Spinal cord (tissue), 10 donors: ENCODE measurements at places on chromosomes 6 and 20.

- no peak for DNase-seq
These were observed 139.9 kb upstream of the PMEPA1 start for GRCh38 chr20:57849521-57850215.

DNA sequence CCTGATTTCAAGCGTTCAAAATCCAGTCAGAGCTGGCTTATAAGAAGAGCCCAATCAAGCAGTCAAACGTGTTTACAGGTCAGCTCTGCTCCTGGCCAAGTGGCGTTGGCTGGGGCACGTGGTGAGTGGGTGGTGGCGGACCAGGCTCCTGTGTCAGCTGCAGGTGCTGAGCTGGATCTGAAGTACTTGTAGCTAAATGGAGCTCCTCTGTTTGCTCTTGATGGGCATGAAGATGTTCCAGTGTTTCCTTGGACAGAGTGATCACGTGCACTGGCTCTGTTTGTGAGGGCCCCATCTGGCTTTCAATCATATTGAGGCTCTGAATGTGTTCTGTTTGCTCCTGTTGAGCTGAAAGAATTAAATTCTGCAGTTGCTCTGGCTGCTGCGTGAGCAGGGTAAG is 10.2 kb upstream of the MICAL1 start:
- DNase-seq: no peak

DNA sequence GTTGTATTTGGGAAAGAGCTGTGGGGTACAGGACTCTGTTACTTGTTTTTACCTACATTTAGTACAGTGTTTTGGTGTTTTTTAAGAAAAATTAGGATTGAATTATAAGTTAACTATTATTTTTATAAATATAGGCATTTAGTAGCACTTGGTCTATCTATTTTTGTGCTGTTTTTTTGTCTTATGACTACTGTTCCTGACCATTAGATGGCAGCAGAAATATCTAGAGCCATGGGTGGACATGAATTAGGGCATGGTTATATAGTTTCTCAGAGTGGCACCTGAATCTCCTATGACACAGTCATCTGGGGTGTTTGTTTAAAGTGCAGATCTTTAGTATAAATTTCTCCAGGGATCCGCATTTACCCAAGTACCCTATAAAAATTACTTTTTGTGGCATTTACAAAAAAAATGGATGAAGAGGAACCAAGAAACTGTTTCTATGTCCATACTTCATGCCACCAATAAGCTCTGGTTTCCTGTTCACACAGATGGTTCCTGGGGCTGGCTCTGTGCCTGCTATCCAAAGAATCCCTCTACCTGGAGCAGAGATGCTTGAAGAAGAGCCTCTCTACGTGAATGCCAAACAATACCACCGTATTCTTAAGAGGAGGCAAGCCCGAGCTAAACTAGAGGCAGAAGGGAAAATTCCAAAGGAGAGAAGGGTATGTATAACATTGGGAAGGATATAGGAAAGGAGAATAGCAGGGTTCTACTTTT is 19.8 kb downstream of the NFYA start:
- peak; percentile 73 for DNase-seq

DNA sequence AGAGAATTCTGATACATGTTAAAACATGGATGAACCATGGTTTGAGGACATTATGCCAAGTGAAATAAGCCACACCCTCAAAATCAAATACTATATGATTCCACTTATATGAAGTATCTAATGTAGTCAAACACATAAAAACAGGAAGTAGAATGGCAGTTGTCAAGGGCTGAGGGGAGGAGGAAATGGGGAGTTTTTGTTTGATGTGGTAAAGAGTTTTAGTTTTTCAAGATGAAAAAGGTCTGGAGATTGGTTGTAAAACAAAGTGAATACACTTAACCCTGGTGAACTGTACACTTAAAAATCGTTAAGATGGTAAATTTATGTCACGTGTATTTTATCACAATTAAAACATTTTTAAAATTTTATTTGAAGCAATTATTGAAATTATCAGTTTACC is 127.4 kb upstream of the GRIK2 start:
- DNase-seq: no peak

DNA sequence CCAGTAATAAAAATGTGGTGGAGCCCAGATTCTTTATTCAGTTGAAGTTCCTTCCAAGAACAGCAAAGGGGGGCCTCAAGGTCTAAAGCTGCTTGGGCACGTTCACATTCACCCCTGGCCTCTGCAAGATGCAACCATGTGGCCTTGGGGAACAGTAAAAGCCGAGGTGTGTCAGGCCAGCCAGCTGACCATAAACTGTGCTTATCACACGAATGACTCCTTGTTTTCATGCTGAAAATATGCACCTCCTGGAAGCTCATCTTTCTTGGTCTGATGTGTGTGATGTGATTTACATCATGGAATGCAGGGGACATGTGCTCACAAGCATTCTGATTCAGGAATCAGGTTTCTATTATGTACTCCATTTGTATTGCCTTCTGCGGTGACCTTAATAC is 211.6 kb upstream of the MARCKS start:
- DNase-seq: no peak

GRCh38 chr20:57772349-57772964 is 62.6 kb upstream of the PMEPA1 start:
- DNase-seq: no peak

- no peak for DNase-seq
These were observed 27.0 kb upstream of the AVP start for GRCh38 chr20:3111507-3111906.

- no peak for DNase-seq
These were observed 41.3 kb upstream of the SLC22A16 start for GRCh38 chr6:110517601-110518281.

DNA sequence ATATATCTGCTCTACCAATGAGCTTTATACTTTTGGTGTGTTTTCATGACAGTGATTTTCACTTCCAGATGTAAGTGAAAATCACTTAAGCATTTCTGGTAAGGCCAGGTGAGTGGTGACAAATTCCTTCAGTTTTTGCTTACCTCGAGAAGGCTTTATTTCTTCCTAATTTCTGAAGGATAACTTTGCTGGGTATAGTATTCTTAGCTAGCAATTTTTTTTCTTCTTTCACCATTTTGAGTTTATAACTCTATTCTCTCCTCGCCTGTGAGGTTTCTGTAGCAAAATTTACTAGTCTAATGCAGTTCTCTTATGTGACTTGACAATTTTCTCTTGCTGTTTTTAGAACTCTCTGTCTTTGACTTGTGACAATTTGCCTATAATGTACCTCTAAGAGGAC is 7.1 kb downstream of the FHL5 start:
- no peak for DNase-seq

DNA sequence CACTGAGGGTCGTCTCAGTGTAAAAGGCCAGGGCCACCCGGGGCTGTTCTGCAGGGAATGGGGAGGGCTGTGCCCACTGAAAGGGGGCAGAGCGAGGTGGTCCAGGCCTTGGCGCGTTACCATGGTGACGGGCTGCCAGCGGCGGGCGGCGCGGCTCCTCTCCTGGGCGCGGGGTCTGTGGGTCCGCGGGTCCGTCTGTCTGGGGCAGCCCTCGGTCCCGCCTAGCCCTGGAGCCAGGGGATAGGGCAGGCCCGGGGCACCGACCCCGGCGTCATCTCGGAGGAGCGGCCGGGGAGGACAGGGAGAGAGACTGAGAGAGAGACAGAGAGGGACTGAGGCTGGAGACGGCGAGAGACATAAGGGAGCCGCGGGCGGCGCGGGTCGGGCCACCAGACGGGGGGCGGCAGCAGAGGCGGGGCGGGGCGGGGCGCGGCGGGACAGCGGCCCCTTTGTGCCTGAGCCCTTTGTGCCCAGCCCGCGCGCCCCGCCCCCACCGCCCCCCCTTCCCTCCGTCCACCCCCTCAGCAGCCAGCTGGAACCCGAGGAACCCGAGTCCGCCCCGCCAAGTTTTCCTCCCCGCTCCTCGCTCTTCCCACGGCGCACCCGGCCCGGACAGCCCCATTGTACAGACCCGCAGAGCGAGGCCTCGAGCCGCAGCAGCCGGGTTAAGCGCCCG is at the start of gene KIAA1755:
KIAA1755 (minus strand) TSS at position 358 of the 676 bp plus-strand sequence; CDS start at position 123, 235 bp downstream.
- DNase-seq: no peak

GRCh38 chr6:138491017-138491416 is 8.3 kb downstream of the NHSL1 start:
- peak; percentile 67 for DNase-seq

DNA sequence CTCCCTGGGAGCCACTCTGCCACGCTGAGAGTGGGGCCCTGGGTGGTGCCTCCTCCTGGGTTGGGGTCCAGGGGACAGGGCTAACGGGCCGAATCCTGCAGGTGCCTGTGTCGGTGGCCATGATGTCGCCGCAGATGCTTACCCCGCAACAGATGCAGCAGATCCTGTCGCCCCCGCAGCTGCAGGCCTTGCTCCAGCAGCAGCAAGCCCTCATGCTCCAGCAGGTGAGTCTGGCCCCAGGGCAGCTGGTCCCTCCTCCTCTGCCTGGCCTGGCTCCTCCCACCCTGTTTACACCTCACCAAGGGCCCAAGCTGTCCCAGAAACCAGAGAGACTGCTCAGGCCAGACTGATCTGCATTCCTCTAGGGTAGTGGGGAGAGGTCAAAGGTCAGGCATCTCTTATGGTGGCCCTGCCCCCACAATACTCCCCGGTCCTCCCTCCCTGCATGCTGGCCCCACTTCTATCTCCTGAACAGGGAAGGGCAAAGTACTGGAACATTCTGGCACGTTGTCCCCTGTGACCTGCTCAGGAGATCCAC is 38.6 kb downstream of the FOXP4 start:
- no peak for DNase-seq

DNA sequence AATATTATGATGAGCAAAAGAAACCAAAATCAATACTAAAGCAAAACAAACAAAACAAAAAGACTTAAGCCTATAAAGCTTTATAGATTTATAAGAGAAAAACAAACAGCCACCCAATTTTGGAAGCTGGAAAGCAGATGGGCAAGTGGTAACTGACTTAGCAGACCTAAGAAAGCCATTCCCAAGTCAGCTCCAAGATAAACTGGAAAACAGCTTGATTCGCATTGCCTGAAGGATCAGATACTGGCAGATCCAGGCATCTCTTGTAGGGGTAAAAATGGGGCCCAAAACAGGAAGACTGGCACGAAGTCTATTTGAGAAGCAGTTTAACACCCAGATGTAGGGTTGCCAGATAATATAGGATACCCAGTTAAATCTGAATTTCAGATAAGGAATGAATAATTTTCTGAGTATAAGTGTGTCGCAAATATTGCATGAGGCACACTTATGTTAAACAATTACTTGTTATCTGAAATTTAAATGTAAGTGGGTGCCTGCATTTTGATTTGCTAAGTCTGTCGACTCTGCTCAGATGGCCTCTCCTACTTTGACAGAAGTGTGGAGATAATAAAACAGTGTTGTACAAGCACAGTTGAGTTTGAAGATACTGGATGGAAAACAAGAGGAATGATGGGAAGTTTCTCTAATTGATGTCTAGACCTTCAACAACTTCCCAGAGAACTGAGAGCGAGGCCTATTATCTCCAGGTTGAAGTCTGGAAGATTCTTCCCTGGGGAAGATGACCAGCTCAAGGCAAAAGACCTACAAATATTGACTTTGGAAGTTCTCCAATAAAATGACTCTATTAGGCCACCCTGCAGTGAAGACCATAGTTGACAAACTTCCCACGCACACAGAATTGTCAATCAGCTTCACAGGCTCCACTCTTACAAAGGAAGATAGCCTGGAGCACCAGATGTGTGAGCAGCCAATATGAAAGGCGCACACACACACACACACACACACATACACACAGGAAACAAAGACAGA is 113.4 kb downstream of the FAM50B start:
- DNase-seq: no peak

- DNase-seq: no peak
These were observed 1.5 kb downstream of the COL12A1 start for GRCh38 chr6:75204217-75204958.
